Airway epithelial cell (primary cell): ENCODE measurements at places on chromosomes 1 and 21. TPM values are rescaled to one million over a fixed set of nuclear protein-coding genes. Genes with fewer than 3 reads are reported as not detected.

Gene FCRLB
- total RNA-seq: 1.6 and 2.7 TPM in 2 replicates

Gene COL9A2
- total RNA-seq: 0.88 and 1.1 TPM in 2 replicates

Gene TEDDM1
- not detected in 2 replicates for total RNA-seq

Gene ITLN2
- not detected in 2 replicates for total RNA-seq

Gene AADACL4
- not detected in 2 replicates for total RNA-seq

Gene S100A3
- 4.6 and 9.0 TPM in 2 replicates for total RNA-seq

Gene OPRD1
- total RNA-seq: not detected in 2 replicates

Gene RORC
- 0.05 and 0.35 TPM in 2 replicates for total RNA-seq

Gene COL16A1
- 97.7 and 98.1 TPM in 2 replicates for total RNA-seq

Gene VCAM1
- total RNA-seq: 0.07 TPM in 1 of 2 replicates, not detected in the other

Gene ENSA
- total RNA-seq: 157 and 349 TPM in 2 replicates

Gene PLEKHN1
- total RNA-seq: 13.5 and 16.1 TPM in 2 replicates

Gene HLX
- total RNA-seq: 0.42 and 2.5 TPM in 2 replicates

Gene MASP2
- total RNA-seq: 0.35 TPM in 1 of 2 replicates, not detected in the other

Gene RAB42
- 0.07 and 0.51 TPM in 2 replicates for total RNA-seq

Gene HSD11B1
- total RNA-seq: 0.79 and 1.6 TPM in 2 replicates

Gene ARHGEF16
- 24.3 and 24.5 TPM in 2 replicates for total RNA-seq

Gene PCAT6
- total RNA-seq: 0.93 and 2.9 TPM in 2 replicates

Gene PTPN22
- 0.49 and 1.1 TPM in 2 replicates for total RNA-seq

Gene LIPI
- not detected in 2 replicates for total RNA-seq

Gene CRP
- not detected in 2 replicates for total RNA-seq

Gene TFF1
- not detected in 2 replicates for total RNA-seq

Gene ARHGEF2
- total RNA-seq: 43.3 and 44.3 TPM in 2 replicates

Gene ZBED6
- 2.7 and 9.7 TPM in 2 replicates for total RNA-seq

Gene SELP
- total RNA-seq: not detected in 2 replicates

Gene PARS2
- total RNA-seq: 5.5 and 6.6 TPM in 2 replicates

Gene SMYD3
- 15.2 and 20.8 TPM in 2 replicates for total RNA-seq
